Amniotic epithelial cell (primary cell): ENCODE measurements at places on chromosomes 12 and 14.

DNA sequence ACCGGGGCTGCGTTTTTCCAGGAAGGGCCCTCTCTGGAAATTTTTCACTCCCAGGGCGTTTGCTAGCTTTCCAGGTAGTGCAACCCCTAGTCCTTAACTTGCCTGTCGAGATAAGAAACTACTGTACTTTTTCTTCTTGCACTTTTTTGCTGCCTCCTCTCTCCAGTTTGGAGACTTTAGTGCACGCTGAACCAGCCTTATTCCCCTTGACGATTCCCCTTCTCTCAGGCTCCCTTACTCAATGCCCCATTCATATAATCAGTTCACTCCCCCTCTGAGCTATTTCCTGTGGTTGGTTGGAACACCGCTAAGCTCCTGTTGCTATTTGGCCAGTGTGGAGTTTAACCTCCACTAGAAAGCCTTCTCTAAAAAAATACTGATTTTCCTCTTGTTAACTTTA, 682 bp downstream of the CREBL2 start:
- DNase-seq, result peak; percentile 86

DNA sequence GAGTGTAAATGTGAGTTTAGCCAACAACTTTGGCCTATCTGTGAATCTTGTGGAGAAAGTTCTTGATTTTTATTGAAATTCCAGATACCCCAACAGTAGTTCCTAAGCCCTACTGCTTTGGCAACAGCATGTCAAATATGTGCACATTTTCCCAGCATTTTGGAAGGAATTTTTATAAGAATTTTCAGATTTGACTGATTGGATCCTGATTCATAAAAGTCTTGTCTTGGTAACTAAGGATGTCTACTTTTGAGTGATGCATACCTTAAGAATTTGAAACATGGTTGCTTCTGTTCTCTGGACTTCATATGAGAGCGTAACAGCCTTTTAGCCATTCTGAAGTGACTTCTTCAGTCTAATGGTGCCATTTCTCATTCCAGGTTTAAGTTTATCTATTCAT, 106.7 kb downstream of the ANO4 start:
- no peak for DNase-seq

GRCh38 chr14:21268617-21269251, 508 bp downstream of the HNRNPC start:
- peak; percentile 75 for DNase-seq

GRCh38 chr12:5505751-5506150, 73.8 kb downstream of the NTF3 start:
- DNase-seq, result no peak

GRCh38 chr14:35940291-35940690, 114.2 kb downstream of the BRMS1L start:
- DNase-seq, result no peak
